ENCODE measurements at places on chromosomes 5 and 9.
A peak's percentile ranks its signal among the peaks of the same experiment; 100 is the strongest.

- no peak for DNase-seq
These were observed 222.6 kb downstream of the CAAP1 start for GRCh38 chr9:26669701-26670670.

DNA sequence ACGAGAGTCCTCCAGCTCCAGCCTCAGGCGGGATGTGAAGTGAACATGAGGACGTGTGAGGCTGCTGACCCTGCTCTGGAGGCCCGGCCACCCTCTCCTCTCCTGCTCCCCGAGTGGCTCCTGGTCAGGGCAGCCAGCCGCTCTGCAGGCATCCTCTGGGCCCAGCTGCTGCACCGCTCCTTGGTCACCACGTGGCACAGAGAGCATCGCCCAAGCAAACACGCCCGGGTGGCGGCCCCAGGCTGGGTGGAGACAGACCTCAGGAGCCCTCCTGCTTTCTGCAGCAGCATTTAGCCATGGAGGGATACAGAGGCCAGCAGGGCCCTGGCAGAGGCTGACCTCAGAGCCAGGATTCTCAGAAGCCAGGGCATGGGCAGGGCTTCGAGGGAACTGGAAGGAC, 69.7 kb upstream of the SARDH start:
- no peak for DNase-seq

DNA sequence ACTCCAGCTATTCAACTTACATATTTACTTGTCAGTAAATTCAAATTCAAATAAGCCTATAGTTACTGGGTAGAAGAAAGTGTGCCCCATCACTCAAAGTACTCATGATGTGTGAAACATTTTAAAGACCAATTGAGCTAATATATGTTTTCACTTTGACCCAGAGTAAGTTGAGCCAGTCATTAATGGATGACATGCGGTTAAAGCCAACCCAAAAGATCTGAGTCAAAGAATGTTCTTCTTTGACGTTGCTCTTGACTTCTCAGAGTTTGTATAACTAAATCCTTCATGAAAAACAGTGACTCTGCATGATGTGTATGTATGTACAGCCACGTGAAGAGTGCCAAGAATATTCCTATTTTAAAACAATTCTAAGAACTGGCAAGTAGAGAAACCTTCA, 237.4 kb downstream of the NR2F1-AS1 start:
- DNase-seq: no peak

DNA sequence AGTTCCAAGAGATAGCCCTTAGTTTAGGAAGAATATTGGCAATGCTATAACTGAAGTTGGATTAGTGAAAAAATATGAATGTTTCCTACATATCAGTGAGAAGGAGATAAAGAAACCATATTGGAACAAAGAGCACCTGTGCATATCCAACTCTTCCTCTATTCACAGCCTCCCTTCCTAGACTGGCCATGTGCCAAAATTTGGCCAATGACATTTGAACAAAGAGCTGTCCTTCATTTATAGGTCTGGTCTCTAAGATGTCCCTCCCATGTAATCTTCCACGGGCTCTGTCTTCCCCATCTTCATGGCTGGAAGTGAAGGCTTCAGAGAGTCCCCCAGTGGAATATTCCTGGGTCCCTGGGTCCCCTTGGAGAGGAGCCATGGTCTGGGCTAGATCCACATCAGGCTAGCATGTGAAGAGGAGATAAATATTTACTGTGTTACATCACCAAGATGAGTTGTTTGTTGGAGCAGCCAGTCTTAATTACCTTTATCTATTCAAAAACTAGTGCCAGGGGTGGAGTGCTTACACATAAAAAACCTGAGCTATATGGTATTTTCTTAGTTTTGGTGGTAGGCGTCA, 190.0 kb upstream of the S1PR3 start:
- DNase-seq: no peak

GRCh38 chr9:91196103-91196950, 165.4 kb downstream of the AUH start:
- no peak for DNase-seq

- DNase-seq: no peak
These were observed 555.3 kb upstream of the ZNF462 start for GRCh38 chr9:106307670-106308069.

GRCh38 chr5:171541341-171541776, 121.9 kb downstream of the FGF18 start:
- DNase-seq: no peak

- no peak for DNase-seq
These were observed 116.1 kb downstream of the NRG2 start for GRCh38 chr5:139926797-139927503.

- DNase-seq: no peak
These were observed 10.6 kb downstream of the TMEM250 start for GRCh38 chr9:136107953-136108647.

DNA sequence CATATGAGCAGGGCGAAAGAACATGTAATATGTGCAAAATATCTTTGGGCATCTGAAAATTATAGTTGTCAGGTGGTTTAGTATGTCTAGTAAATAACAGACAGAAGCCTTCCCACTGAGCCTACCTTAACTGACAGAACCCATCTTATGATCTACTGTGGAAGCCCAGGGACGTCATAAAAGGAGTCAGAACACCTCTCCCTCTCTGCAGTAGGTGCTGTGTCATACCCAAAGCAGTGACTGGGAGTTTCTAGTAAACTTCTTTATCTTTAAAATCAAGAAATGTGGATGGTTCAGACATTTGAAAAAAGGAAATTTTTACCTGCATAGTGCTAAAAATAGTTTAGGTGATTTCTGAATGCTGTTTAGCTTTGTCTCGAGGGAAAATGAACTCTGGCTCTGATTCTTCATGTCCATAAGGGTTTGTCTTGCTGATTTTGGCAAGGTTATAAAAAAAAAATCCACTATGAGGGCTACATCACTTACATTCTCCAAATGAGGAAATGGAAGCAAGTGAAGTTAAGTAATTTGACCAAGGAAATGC, 104.0 kb downstream of the NUDT12 start:
- no peak for DNase-seq

DNA sequence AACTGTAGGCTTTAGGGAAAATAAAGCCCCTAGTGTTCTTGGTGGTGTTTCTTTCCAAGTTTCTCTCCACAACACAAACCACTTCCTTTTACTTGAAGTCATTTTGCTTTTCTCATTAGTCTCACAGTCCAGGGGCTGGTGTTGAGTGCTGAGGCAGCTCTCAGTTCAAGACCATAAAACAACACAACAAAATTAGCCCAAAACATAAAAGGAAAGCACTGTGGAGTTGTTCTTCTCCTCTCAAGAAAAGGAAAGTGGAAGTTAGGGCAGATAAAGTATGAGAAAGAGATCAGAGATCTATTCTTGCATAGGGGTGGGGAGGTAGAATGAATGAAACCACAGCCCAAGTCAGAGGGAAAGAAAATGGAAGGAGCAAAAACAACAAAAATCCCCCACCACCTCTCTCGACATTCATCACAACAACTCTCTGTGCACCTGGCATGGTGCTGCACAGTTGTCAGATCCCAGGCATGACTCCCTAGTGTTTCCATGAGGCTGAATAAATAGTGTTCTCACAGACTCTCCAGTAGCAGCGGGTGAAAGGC, 569.9 kb downstream of the RAB3C start:
- DNase-seq: no peak

GRCh38 chr9:18238752-18239447, 235.1 kb upstream of the ADAMTSL1 start:
- DNase-seq: no peak

DNA sequence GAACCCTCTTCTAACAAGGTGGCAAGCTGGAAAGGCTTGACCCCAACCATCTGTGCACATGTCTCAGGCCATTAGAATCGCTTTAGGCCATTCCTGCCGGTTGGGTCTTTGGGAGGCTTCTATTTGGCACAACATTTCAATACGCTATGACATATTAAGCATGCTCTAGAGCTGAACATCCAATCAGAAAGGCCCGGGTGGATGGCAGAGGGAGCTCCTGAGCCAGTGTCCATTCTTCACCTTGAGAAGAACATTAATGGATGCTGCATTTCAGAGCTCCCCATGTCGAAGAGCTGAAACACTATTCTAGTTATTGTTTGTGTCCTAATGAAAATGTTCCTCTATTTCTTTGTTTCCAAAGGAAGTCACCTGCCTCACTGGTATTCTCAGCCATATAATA, 12.8 kb downstream of the SPATA9 start:
- no peak for DNase-seq

GRCh38 chr9:13904746-13905145, 409.2 kb downstream of the NFIB start:
- no peak for DNase-seq

- DNase-seq: no peak
These were observed 63.4 kb downstream of the GOLM1 start for GRCh38 chr9:86035827-86036440.

DNA sequence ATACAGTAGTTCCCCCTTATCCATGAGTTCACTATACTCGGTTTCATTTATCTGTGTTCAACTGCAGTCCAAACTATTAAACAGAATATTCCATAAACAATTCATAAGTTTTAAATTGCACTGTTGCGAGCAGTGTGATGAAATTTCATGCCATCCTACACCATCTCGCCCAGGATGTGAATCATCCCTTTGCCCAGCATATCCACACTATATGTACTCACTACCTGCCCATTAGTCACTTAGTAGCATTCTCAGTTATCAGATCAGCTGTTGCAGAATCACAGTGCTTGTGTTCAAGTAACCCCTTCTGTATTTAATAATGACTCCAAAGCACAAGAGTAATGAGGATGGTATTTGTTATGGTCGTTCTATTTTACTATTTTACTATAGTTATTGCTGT, 51.5 kb downstream of the SHOC1 start:
- DNase-seq: no peak

DNA sequence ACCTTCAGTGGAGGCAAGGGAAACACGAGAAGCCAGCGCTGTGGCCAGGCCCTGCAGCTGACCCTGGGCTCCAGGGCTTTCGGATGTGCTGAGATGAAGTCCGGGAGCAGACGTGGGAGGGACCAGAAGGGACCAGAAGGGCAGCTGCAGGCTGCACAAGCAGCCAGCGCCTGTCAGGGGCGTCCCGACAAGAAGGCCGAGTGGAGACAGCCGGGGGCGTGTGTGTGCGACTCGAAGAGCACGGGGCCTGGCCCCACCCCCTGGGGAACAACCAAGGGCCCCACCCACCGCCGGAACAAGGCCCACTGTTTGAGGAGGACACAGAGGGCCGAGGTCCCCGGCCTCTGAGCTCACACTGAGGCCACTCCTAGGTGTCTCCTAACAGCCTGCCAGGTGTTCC, 31.4 kb downstream of the SLC12A7 start:
- DNase-seq: no peak

- DNase-seq: no peak
These were observed 32.5 kb upstream of the ABLIM3 start for GRCh38 chr5:149108651-149109280.

DNA sequence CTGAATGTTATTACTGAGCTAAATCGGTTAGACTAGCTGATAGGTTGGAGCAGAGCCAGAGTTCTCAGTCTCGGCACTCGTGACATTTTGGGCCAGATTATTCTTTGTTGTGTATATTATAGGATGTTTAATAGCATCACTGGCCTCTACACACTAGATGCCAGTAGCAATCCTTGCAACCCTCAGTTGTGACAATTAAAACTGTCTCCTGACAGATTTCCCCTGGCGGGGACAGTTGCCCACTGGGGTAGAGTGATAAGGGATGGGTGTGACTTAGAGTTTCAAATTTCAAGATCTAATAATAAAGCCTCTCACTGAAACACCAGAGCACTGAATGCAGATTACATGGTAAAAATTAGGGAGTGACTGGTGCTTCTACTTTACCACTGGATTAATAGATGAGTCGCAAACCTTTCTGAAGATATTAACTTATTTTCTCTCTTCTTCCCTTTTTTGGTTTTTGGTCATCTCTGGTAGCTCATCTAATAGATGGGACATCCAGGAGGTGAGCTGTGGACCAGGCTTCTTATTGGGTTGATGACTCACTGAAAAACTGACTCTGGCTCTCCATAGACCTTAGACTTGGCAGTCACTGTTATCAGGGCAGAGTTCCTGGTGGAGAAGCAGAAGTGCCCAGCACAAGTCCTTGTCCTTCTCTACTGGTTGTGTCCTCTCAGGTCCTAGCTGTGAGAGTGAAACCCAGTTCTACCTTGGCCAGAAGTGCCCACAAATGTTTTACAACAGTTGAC, 150.3 kb downstream of the UNC13B start:
- DNase-seq: no peak

GRCh38 chr9:114480746-114481435, 24.4 kb downstream of the WHRN start:
- DNase-seq: no peak

DNA sequence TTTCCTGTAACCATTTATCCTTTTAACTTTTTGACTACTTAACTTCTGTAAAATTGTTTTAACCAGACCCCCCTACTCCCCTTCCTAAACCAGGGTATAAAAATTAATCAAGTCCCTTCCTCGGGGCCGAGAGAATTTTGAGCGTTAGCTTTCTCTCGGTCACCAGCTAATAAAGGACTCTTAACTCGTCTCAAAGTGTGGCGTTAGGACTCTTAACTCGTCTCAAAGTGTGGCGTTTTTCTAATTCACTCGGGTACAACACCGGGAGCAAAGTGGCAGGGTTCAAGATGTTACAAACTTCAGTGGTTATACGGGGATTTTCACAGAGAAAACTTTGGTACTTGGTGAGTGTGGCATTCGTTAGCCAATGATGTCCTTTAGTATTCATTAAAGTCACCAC, 39.7 kb upstream of the PPP1R26 start:
- no peak for DNase-seq

- peak; percentile 17 for DNase-seq
These were observed 39.6 kb downstream of the WNK2 start for GRCh38 chr9:93223260-93224180.

- no peak for DNase-seq
These were observed 764 bp downstream of the PCDHA11 start for GRCh38 chr5:140869555-140869886.

GRCh38 chr9:123347289-123348060, 8.5 kb upstream of the CRB2 start:
- no peak for DNase-seq

GRCh38 chr9:104091708-104092107, 2.4 kb upstream of the SMC2 start:
- no peak for DNase-seq

GRCh38 chr5:10661401-10661800, 97.5 kb downstream of the ANKRD33B start:
- no peak for DNase-seq

DNA sequence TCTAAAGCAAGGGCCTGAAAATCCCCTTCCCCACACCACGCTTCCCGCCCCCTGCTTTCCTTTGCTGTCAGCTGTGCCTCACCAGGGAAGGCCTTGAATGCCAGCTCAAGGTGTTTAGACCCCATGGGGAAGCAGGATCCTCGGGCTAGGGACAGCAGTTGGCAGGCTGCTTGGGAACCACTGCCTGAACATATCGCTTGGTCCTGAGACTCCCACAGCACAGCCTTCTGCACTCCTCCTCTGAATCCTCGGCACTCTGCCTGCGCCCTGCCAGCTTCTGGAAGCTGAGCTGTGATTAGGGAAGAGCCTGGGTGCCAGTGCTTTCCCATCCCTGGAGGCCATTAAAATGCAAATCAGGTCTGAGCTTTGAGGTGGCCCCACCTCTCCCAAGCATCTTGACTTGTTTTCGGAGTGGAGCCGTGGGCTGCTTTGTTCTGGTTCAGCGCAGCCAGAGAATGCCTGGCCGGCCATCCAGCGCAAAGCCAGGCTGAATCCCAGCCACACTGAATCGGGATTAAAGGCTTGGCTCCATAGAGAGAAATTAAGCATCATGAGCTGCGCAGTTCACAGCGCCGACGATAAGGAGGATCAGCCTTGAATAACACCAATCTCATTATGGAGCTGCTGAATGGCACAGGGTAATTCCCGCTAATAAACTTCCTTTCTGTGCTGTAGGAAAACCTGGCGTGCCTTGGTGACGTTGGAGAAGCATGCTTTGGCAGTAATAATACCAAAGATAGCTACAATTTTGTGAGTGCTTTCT, 40.0 kb downstream of the AMBP start:
- no peak for DNase-seq

GRCh38 chr5:54090495-54091120, 219.8 kb downstream of the ARL15 start:
- peak; percentile 83 for DNase-seq
